NCI-H2029 treated with DMSO at 0.1 percent for 48 hours (cell line): ENCODE measurements at places on chromosomes 12 and 14.

DNA sequence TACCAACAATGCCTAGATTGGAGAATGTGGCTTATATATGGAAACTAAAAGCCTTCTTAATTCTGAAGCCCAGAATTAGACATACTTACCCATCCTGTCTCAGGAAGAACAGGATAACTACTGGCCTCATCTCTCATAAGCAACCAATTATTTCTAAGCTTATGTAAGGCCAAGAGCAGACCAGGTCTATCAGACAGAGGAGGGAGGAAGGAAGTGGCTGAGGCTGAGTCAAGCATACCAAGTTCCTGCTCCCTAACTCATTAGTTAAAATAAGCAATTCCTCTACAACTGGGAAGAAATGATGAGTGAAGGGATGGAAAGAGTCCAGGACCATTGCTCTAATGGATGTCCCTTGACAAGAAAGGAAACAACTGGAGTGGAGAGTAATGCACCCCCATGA lies 27.0 kb upstream of the INSM2 start:
- DNase-seq = no peak

DNA sequence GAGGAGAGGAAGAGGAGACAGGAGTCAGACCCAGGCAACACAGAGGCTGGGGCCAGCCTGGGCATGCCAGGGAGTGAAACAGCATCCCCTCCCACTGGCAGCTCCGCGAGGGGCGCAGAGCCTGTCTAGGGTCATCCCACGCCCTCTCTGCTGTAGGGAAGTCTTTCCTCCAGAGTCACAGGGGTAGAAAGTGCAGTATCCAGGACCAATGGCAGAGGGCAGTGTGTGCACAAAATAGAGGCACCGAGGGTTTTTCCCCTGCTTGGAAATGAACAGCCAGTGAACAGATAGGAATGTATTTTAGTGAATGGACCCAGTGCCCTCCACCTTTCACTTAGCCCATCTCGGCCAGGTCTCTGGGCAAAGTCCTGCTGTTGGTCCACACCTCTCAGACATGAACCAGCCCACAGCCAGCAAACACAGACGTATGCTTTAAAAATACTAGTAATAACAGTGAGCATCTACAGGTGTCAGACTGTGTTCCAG lies 9.4 kb upstream of the KRT74 start:
- peak; percentile 66 for DNase-seq

DNA sequence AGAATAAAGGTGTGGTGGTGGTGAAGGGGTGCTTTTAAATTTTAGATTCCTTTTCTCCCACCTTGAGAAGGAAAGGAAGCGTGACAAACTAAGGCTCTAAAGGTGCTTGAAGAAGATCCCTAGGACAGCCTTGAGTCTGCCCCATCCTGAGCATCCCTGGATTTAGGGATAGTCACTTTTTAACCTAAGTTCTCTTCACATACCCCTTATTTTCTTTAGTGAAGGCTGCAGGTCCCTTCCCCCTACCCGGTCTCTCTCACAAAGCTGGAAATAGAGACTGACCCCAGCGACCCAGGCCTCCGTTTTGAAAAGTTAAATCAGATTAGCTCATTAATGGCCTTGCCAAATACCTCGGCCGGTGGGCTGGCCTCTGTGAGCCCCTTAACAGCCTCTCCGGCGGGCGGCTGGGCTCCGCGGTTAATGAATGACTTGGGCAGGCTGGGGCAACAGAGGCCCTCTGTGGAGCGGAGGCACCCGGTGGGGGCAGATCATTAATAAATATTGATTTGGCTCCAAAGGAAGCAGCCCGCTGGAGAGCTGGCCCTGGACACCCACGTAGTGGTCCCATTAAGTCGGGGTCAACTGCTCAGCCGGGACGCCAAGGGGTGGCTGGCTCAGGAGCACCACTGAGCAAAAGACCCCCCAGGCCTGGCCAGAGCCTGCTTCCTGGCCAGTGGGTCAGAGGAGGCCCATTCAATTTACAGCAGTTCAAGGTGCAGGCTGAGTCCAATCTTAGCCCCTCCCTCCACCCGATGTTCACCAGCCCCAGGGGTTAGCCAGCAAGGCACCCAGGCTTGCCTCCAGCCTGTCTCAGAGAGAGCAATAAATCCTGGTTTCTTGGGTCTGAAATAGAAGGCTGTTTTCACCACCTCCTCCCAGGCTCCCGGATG lies 31.8 kb downstream of the PAH start:
- DNase-seq = no peak

- no peak for DNase-seq
Measured at GRCh38 chr12:101935890-101936746, 58.7 kb downstream of the DRAM1 start.

GRCh38 chr12:1273051-1273450 lies 282.0 kb downstream of the ERC1 start:
- no peak for DNase-seq

- no peak for DNase-seq
Measured at GRCh38 chr14:55580470-55581341, 699 bp downstream of the KTN1 start.

- no peak for DNase-seq
Measured at GRCh38 chr12:128524439-128524838, 257.5 kb downstream of the TMEM132C start.

DNA sequence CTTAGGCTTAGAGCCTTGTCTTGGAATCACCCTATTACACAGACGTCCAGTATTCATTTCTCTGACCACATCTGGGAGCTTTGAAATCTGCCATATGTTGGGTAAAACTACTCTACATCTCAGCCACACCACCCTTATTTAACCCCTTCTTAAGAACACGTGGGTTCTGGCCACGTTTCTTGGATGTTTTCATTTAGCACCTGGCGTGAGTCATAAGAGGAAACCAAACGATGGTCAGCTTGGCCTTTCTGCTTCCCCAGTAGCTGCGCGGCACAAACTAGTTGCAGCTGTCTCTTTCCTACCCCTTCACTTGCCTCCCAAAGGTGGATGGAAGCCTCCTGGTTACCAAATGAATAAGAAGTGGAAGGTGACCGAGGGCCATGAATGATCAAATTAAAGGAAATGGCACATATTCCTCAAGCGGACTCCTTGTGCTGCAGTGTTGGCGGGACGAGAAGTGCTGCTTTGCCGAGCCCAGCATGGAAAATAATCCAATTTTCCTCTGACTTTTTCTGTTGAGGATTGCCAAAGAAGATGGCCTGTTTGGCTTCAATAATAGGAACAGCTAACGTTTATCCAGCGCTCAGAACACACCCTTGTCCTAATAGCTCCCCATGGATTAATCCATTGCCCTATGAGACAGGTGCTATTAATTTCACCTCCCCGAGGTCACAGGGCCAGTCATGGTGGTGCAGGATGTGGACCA lies 154.1 kb downstream of the ZNF664 start:
- DNase-seq = no peak

DNA sequence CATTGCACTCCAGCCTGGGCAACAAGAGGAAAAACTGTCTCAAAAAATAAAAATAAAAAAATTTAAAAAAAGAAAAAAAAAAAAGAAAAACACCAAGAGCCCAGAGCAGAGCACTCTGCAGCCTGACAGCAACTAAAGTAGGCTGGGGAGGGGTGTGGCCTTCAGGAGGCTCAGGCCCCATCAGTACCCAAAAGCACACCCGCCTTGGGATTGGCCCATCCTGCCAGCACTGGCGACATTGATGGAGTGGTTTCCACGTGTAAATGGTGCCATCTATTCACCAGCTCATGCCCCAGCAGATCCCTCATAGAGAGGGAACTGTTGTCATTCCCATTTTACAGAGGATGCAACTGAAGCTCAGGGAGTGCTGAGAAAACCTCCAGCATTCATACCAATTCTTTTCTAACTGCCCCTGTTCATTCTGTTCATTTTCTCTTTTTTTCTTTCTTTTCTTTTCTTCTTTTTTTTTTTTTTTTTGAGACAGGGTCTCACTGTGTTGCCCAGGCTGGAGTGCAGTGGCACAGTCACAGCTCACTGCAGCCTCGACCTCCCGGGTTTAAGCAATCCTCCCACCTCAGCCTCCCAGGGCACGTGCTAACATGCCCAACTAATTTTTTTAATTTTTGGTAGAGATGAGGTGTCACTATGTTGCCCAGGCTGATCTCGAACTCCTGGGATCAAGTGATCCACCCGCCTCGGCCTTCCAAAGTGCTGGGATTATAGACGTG lies 89.3 kb downstream of the IRF2BPL start:
- no peak for DNase-seq
